ENCODE measurements at places on chromosomes 3 and 15. TPM values are rescaled to one million over a fixed set of nuclear protein-coding genes. Genes with fewer than 3 reads are reported as not detected.

DNA sequence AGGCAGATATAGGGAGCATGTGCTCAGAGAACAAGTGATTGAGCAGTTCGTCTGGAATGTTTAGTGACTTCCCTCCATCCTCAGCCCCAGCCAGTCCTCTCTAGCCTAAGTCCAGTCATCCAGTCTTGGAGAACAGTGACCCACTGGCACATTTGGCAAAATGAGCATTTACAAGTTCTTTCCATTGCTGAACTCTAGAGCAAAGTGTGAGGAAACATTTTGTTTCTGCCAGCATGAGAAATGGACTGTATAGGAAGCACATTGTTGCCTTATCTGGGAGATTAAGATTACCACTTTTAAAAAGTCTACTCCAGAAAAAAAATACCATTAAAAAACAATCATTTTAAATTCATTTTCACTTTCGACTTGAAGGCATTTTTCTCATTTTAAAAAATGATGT lies 353.6 kb downstream of the SHQ1 start:
- DNase-seq = no peak

GRCh38 chr3:45443459-45443858 lies 55.1 kb downstream of the LARS2 start:
- DNase-seq = no peak

GRCh38 chr3:65170390-65171042 lies 482.7 kb upstream of the ADAMTS9 start:
- peak; percentile 84 for DNase-seq

The SERPINI1 gene
- total RNA-seq = 10.8 TPM

The GATA2 gene
- 6.6 TPM for total RNA-seq
